ENCODE measurements at places on chromosomes 3 and 15.

- DNase-seq = no peak
These were observed 12.4 kb downstream of the HES1 start for GRCh38 chr3:194148383-194148782.

- DNase-seq = no peak
These were observed 29.1 kb upstream of the PDZRN3 start for GRCh38 chr3:73653877-73654276.

DNA sequence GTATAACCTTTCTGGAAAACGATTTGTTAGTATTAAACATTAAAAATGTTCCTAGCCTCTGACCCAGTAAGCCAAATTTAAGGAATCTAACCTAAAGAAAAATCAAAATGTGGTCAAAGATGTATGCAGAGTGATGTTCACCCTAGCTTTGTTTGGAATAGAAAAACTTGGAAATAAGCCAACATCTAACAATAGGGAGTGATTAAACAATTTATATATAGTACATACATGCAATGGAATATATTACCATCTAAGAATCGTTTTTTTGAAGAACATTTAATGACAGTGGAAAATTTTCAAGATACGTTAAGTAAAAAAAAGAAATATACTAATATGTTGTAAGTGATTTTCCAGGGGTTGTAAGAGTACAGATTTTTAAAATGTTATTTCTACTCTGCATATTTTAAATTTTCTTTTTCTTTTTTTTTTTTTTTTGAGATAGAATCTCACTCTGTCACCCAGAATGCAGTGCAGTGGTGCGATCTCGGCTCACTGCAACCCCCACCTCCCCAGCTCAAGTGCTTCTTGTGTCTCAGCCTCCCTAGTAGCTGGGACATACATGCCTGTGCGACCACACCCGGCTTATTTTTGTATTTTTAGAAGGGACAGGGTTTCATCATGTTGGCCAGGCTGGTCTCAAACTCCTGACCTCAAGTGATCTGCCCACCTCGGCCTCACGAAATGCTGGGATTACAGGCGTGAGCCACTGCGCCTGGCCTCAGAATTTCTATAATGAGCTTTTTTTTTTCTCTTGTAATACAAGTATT lies 54.9 kb downstream of the ANP32A start:
- no peak for DNase-seq

DNA sequence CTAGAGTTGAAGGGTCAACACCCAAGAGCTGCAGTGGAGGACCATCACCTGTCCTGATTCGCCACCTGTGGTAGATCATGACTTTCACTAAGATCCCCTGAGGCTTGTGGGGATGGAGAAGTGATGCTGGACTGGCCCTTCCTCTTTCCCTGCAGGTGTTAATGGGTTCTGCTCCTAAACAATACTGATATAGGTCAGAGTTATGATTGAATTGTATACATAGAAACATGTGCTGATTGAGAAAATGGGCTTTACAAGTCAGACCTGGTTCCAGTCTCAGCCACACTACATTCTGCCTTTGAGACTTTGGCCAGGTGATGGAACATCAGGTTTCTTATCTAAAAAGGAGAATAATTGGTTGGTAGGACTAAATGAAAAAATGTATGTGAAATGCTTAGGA lies 418.9 kb upstream of the TPRG1 start:
- no peak for DNase-seq

DNA sequence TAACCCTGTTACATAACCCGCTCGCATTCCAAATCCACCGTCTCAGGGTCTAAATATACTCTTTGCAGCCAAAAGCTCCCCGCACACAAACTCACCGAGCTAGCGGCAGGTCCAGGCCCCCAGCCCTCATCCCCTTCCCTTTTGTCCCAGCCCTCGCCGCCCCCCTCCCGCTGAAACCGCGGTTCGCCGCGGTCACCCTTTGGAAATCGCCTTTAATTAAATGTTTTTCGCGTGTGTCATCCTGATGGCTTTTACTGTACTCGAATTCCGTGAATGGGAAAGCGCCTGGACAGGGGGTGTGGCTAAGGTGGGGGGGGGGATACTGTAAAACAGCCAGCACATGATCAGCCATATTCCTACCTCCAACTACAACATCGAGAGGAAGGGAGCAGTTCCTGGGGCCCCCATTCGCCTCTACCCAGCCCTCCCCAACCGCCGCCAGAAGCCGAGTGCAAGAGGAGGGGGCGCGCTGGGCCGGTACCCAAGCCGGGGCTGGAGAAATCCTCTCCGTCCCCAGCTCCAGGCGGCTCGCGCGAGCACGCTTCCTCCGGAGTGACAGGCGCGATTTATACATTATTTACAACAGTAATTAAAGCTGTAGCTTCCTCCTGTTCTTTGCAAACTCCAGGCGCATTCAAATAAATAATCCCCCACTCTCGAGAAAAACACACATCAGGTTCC lies 1.7 kb downstream of the RORA start:
- peak; percentile 52 for DNase-seq

DNA sequence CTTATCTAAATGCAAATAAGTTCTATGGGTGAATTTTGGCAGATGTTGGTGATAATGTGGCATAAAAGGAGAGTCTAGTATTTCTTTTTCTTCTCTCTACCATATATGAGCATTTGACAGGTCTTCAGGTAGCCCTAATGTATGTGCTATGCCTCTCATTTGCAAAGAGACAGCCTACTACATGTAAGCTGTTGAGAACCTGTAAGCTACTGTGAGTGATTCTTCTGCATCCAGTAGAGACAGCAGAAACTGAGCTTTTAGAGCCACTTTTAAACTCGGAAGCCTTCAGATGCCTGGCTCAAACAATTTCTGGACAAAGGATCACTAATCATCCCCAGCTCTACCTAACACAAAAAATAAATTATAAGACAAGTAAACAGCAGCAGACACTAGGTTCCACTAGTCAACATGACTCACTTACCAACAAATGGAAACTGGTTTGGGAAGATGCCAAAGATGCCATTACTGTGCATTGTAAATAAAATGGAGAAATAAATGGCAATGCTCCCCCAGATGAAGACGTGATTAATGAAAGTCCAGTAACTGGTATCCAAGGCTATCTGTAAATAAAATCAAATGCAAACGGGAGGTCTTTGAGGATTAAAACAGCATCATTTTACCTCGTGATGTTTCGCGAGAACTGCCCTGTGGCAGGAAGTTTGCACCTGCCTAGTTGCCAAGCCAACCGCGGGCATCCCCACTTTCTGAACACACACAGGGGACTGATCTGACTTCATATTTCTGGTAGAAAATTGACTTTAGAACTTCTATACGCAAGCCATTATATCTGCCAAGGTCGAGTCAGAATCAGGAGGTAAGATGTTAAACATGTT lies 245.3 kb downstream of the DTWD1 start:
- no peak for DNase-seq

GRCh38 chr3:123036352-123037014 lies 8.9 kb upstream of the SEMA5B start:
- DNase-seq = no peak

DNA sequence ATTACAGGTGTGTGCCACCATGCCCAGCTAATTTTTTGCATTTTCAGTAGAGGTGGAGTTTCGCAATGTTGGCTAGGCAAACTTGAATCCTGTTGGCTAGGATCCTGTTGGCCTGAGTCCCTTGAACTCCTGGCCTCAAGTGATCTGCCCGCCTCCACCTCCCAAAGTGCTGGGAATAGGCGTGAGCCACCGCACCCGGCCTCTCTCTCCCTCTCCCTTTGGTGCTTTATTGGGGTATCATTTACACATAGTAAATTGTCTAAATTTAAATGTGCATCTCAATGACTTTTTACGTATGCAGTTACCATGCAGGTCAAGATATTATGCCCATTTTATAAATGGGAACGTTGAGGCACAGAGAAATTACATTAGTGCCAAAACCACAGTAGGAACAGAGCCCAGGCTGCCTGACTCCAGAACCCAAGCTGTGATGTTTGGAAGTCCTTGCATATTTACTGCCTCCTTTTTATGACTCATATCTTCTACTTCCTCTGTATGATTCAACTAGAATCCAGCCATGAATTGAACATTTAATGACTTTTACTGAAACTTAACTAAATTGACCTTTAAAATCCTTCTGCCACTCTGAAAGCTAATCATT lies 34.0 kb upstream of the RPP14 start:
- peak; percentile 62 for DNase-seq

DNA sequence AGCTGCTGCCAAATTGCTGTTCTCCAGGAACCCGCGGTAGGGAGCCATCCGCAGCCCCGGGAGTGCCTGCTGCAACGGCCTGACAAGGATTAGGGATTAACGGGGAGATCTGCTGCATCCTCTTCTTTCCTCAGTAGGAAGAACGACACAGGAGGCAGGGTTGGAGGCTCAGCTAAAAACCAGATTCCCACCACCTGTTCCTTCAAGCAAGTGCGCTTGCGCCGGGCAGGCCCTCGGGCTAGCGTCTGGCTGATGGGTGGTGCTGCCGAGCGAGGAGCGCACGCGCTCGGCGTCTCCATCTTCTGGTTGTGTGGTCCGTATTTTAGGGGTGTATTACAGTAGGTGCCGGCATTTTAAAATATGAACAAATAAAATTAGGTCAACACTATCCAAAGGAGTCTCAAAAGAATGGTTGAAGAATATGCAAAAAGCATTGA lies 25.4 kb upstream of the SLC25A26 start:
- peak; percentile 14 for DNase-seq

DNA sequence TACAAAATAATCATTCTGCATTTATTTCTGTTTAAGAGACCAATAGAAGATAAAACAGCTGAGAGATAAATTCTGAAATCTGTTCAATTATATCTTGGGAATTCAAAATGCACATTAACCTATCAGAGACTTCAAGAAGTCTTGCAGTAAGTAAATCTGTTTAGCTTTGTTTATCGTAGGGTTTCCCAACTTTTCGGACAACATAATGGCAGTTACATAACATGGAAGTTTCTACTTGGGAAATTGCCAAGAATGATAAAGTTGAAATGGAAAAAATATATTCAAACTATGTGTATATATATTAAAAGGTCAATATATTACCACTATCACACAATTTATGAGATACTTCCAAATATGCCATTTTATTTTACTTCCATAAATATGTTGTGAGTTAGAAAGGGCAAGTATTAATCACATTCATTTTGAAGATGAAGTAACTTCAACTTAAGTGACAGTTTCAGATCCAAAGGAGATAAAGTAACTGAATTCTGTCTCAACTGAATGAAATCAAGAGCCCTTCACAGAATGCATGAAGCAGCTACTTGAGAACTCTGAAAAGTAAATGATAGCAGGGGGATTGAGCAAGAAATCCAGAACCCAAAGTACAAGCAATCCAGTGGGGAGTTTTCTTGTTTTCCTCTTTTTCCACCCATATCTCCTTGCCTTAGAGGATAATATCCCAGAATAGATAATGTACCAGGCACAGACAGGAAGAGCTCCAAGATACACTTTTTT lies 108.8 kb downstream of the PLOD2 start:
- DNase-seq = no peak

- DNase-seq = no peak
These were observed at the start of gene VILL for GRCh38 chr3:37990527-37990926. Gene VILL, plus strand, starts transcription at chr3:37990786. Its CDS starts 2,887 bp downstream, at chr3:37993673.

DNA sequence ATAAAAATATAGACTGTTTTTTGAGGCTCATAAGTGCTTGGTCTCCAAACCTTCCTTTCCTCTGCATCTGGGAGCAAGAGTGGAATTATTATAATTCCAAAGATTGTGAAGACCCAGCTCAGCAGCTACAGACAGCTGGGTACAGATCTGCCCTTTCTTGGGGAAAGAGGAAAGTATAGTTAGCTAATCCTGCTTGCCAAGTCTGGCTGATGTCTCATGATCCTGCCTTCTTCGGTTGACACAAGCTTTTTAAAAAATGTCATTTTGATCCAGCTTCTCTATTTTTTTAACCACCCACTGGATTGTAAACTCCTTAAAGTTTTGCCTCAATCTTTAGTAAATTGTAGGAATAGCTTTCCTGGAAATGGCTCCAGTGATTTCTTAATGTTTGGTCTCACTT lies 181.1 kb downstream of the LRTM1 start:
- no peak for DNase-seq

- no peak for DNase-seq
These were observed 315.1 kb upstream of the TLE3 start for GRCh38 chr15:70412794-70413193.

DNA sequence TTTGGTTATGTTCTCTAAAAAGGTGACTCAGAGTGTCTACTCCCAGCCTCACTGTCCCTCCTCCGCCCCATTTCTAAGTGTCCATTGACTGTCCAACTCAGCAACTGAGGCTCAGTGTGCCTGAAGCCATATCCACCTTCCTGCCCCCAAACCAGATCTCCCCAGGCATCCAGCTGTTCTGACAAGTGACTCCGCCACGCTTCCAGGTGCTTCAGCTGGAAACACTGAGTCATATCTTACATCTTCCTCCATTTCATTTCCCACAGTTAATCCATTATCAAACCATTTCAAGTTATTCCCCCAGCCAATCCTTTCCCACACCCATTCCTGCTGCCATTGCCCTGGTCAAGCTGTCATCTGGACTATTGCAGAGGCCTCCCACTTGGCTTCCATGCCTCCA lies 17.1 kb downstream of the MAGEF1 start:
- DNase-seq = no peak

- peak; percentile 58 for DNase-seq
These were observed 33.5 kb upstream of the PDE8A start for GRCh38 chr15:84947947-84948830.

DNA sequence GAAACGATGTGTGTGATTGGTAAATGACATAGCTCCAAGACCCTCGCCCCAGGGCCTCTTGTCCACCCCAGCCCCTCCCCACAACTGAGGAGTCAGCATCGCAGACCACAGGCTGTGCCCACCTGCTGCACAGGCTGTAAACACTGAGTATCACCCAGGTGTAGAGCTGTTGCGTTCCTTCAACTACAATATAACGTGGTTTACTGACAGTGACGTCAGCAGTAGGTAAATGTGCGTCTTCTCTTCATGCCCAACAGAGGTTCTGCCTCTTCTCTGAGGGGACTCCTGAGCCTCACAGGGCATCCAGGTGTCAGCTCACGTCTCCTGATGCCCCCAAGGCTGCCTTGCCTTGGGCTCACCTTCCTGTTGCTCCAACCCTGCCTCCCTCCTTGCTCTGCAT lies 395.1 kb downstream of the CACNA2D3 start:
- no peak for DNase-seq

- no peak for DNase-seq
These were observed 131.0 kb upstream of the KLHL25 start for GRCh38 chr15:85925649-85926237.

GRCh38 chr15:57485869-57486268 lies 105.8 kb upstream of the MYZAP start:
- DNase-seq = peak; percentile 72

- no peak for DNase-seq
These were observed 1.8 kb upstream of the USP19 start for GRCh38 chr3:49122451-49122850.

- DNase-seq = no peak
These were observed 8.1 kb downstream of the ARIH1 start for GRCh38 chr15:72482275-72482674.

DNA sequence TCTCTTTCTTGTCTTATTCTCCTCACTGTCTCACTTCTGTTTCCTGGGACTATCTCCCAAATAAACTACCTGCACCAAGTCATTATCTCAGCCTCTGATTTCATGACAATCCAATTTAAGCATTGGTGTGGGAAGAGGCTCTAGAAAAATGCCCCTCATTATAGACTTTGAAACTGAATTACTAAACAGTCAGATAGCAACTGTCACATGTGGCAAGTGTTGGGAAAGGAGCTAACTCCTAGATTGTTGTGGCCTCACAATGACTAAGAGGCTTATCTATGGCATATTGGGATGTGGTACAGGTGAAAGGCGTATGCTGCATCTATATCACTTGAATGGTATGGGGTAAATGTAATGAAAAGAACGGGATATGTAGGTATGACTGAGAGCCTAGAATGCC lies 103.5 kb upstream of the CCDC54 start:
- no peak for DNase-seq

Data from SJSA1 (cell line).